Smooth muscle cell of the umbilical artery (primary cell): ENCODE measurements at places on chromosomes 3 and 15. TPM values are rescaled to one million over a fixed set of nuclear protein-coding genes. Genes with fewer than 3 reads are reported as not detected.

Gene TM4SF4
- total RNA-seq: not detected in 2 replicates

Gene CIB2
- 2.4 and 4.5 TPM in 2 replicates for total RNA-seq

Gene SLC9C1
- total RNA-seq: 0.30 and 0.37 TPM in 2 replicates

Gene ZNF774
- 2.1 and 6.7 TPM in 2 replicates for total RNA-seq

Gene MAN2C1
- total RNA-seq: 135 and 143 TPM in 2 replicates
